Transverse colon (tissue), 4 donors: ENCODE measurements at places on chromosomes 1 and 21. TPM values are rescaled to one million over a fixed set of nuclear protein-coding genes. Genes with fewer than 3 reads are reported as not detected.

- DNase-seq: no peak
Observed at GRCh38 chr1:117838911-117839310, 90.5 kb downstream of the GDAP2 start.

GRCh38 chr1:197526736-197527371 lies 248.4 kb downstream of the DENND1B start:
- no peak for DNase-seq

- DNase-seq: no peak
Observed at GRCh38 chr21:46031484-46031883, 49.9 kb downstream of the COL6A1 start.

GRCh38 chr1:73096841-73097240 lies 814.5 kb upstream of the NEGR1 start:
- DNase-seq: no peak

DNA sequence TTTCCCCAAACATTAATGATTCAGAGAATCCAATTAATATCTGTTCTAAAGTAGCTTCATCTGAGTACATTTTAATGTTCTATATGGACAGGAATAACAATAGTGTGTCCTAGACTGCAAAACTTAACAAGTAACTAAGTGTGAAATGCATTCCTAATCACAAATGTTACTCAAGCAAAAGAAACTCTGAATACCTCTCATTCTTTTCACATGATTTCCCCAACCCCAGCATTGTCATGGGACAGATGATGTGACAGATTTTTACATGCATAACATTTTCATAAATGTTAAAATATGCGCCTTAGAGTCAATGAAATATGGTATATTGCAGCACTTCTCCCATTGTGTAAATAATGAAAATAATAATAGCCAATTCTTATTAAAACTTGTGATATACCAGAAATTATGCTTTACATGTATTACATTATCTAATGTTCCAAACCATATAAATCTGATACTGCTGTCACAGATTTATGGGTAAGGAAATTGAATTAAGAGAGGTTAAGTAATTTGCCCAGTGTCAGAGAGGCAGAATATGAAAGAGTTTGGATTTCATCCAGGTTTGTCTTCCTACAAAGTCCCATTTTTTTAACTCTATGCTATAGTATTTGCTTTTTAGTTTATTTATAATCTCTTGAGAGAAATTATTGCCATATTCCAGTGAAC lies 269.4 kb downstream of the LRRC7 start:
- DNase-seq: no peak

DNA sequence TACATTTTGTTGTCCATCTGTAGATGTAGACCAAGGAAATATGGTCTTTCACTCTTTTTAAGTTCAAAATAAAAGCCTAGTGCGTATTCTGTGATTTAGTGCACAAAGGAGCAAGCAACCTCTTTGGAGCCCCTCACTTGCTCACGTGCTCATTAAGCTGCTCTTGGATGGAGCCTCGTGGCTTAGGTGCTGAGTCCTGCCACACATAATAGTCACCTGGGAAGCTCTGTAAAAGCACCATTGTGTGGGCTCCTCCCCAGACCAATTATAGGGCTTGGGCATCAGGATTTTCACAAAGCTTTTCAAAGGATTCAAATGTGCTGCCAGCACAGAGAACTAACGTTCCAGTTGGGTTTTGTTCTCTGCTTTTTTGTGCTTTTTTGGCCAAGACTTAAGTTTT lies 85.0 kb downstream of the PCP4 start:
- DNase-seq: no peak

DNA sequence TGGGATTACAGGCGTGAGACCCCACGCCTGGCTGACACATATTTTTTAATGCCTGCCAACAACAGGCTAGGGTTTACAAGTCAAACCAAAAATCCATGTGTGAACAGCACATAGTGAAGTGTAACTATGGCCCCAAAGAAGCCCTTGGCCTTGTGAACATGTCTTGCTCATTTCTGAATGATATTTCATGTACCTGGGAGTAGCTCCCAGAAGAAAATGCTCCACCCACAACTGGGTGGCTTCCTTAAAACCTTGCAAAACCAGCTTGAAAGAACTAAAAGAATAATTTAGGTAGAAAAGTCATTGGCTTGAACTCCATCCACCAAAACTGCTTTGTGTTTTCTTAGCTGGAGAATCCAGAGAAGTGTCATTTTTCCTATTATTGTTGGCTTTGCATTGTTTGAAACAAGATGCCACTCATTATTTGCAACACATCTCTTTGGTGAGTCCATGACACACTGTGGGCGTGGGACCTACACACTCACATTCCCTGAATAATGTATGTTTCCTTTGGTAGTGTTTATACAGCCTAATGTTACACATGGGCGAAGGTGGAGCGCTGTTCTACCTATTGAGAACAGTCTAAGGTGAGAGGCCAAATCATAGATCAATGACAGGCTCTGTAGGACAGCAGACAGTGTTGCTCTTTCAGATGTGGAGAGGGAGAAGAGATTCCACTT lies 28.5 kb upstream of the SDE2 start:
- DNase-seq: peak; percentile 27

GRCh38 chr1:20731057-20731991 lies 1.2 kb downstream of the SH2D5 start:
- no peak for DNase-seq

GRCh38 chr1:244801246-244801645 lies 34.2 kb upstream of the COX20 start:
- DNase-seq: peak; percentile 13

GRCh38 chr1:81699234-81699633 lies 101.5 kb upstream of the ADGRL2 start:
- no peak for DNase-seq

- no peak for DNase-seq
Observed at GRCh38 chr1:179955731-179956130, 1.1 kb downstream of the CEP350 start.

DNA sequence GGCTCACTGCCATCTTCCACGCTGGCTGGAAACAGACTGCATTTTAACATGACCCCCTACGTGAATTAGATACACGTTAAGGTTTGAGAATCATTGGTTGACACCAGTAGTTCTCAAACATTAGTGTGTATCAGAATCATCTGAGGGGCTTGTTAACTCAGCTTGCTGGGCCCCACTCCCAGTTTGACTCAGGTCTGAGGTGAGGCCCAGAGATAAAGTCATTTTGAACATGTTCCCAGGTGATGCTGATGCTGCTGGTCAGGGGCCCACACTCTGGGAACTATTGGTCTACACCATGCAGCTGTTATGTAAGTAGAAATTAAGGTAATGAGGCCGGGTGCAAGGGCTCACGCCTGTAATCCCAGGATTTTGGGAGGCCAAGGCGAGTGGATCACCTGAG lies 1.3 kb downstream of the LSM10 start:
- DNase-seq: no peak

DNA sequence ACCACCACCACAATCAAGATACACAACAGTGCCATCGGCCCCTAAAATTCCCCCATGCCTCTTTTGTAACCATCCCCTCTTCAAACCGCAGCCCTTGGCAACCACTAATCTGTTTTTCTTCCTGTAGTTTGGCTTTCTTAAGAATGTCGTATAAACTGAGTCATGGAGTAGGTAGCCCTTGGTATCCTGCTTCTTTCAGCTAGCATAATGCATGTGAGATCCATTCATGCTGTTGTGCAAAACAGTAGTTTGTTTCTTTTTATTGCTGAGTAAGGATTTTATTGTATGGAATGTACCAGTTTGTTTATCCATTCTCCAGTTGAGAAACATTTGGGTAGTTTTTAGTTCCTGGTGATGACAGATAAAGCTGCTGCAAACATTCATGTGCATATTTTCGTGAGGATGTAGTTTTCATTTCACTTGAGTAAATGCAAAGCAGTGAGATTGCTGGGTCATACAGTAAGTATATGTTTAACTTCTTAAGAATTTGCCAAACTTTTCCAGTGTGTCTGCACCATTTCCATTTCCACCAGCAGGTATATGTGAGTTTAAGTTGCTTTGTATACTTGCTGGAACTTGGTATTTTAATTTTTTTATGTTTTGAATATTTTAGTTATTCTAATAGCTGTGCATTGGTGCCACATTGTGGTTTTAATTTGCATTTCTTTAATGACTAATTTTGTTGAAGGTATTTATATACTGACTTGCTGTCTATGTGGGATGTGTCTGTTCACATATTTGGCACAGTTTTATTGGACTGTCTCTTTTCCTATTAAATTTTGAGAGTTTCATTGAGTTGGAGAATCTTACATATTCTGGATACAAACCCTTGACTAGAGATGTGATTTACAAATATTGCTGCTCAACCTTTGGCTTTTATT lies 148.4 kb upstream of the MAP1LC3C start:
- no peak for DNase-seq

- no peak for DNase-seq
Observed at GRCh38 chr21:34801519-34802132, 132.8 kb downstream of the CLIC6 start.

- DNase-seq: no peak
Observed at GRCh38 chr1:174289644-174290310, 130.5 kb downstream of the RABGAP1L start.

DNA sequence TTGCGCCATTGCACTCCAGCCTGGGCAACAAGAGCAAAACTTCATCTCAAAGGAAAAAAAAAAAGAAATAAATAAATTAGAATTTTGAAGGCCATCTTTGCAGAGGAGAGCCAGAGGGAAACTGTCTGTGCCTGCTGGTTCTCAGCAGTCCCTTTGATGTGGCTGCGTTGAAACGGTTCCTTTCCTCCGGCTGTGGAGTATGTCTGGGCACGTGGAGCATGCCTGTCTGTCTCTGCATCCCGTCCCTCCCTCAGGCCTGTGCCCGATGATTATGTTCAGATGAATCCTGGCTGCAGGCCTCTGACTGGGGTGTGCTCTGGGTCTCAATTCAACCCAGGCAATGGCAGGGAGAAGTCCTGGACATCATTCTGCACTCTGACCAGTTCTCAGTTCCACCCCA lies 33.4 kb downstream of the KIAA1614 start:
- no peak for DNase-seq

DNA sequence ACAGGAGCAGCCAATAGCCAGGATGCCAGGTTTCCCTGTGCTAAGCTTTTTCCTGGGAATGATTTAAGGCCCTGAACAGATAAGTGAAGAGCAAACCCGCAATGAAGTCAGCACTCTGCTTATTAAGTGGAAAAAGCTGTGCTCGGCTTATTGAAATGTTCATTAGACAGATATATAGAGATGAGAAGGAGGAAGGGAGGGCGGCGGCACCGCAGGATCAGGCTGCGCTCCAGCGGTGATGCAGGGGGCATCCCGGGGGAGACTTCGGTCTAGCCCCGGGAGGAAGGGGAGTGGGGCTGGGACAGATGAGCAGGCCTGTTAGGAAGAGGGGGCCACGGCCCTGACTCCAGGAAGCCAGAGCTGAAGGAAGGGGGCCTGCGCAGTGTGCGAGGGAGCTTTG lies 115.0 kb downstream of the TMEM53 start:
- DNase-seq: no peak

- no peak for DNase-seq
Observed at GRCh38 chr21:25717491-25718147, 17.1 kb downstream of the ATP5PF start.

GRCh38 chr1:217895841-217896240 lies 264.7 kb downstream of the SPATA17 start:
- DNase-seq: no peak

GRCh38 chr1:37765916-37766664 lies 1.2 kb upstream of the EPHA10 start:
- DNase-seq: no peak

- DNase-seq: no peak
Observed at GRCh38 chr1:5982868-5983267, 9.4 kb downstream of the NPHP4 start.

- no peak for DNase-seq
Observed at GRCh38 chr1:55233145-55233777, 18.1 kb upstream of the USP24 start.

GRCh38 chr1:159949123-159949522 lies 3.7 kb upstream of the IGSF9 start:
- peak; percentile 61 for DNase-seq

DNA sequence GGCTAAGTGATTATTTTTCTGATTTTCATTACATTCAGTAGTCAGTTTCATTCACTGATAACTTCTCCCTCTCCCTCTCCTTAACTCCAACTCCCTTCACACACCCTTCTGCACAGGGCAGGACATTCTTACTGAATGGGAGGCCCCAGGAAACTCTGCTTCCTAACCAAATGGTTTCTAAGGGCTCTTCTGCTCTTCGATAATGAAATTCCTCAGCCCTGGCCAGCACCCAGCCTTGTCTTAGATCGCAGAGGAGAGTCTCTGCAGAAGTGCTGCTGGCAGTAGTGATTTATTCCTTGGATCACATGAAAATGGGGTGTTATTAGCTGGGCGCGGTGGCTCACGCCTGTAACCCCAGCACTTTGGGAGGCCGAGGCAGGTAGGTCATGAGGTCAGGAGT lies 16.4 kb downstream of the PLEKHM2 start:
- DNase-seq: no peak

DNA sequence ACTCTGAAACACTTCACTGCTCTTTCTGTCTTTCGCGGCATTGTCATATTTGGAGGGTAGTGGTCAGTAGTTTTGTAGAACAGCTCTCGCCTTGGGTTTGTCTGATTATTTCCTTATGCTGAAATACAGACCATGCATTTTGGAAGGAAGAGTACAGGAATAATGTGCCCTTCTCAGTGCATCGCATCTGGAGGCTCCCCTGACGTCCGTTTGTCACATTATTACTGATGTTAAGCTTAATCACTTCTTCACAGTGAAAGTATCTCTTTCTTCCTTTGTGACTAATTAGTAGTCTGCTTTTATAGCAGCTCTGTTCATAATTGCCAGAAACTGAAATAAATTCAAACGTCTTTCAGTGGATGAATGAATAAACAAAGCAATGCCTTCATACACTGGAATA lies 85.7 kb upstream of the CXADR start:
- no peak for DNase-seq

- DNase-seq: no peak
Observed at GRCh38 chr1:6435129-6435528, 10.6 kb downstream of the ESPN start.

- no peak for DNase-seq
Observed at GRCh38 chr1:14098294-14098913, 398.4 kb downstream of the PRDM2 start.

DNA sequence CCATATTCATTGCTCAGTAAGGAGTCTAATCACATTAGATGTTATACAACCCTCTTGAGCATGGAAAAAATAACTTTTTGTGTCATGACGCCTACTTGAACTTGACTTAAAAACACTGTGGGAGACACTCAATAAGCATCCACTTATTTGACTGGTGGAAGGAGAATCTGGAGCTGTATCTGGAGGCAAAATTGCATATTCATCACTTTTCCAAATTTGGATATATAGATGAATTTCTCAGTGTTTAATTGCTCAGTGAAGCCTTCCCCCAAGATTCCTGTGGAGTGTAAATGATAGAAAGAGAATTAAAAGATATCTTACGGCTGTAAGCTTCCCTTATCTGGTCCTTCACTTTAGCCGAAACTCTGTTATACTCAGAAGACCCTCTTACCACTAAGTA lies 610.7 kb upstream of the ADGRL2 start:
- DNase-seq: no peak

The IVL gene
- total RNA-seq: not detected

The RNF115 gene
- total RNA-seq: 21.5 TPM

The RAB3B gene
- 3.5 TPM for total RNA-seq

The B4GALT2 gene
- total RNA-seq: 17.9 TPM

The HNRNPCL2 gene
- total RNA-seq: not detected

The TCP10L gene
- 0.14 TPM for total RNA-seq

The MR1 gene
- total RNA-seq: 1.00 TPM

The SYT11 gene
- total RNA-seq: 3.8 TPM

The KCNT2 gene
- 1.7 TPM for total RNA-seq

The ADCY10 gene
- not detected for total RNA-seq

The TPR gene
- total RNA-seq: 57.5 TPM
